ENCODE measurements at places on chromosomes 6 and 20.

GRCh38 chr6:2959909-2960719 is 11.3 kb downstream of the SERPINB6 start:
- no peak for DNase-seq

DNA sequence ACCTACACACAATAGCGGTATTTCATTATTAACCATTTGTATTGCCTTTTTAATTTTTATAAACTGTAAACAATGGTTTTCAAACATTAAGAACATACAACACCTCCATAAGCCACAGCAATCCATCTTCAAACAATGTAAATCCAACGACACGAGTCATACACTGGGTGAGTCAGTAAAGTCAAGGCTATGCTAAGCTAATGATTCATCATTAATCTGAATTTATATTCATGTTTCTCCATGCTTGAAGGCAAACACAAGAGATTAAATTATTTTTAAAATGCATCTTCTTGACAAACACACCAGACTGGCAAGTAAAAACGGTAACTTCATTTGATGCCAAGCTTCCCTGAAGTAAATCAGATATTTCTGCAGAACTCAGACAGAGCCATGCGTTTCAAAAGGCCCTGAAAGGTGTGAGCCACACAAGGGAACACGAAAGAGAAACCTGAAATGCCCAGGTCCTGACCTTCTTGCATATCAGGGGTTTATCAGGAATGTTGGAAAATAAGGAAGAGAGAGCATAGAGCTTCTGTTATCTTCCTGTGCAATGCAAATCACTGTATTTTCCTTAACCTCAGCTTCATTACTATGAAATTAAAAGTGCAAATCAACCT is 162.5 kb downstream of the ALDH8A1 start:
- no peak for DNase-seq

DNA sequence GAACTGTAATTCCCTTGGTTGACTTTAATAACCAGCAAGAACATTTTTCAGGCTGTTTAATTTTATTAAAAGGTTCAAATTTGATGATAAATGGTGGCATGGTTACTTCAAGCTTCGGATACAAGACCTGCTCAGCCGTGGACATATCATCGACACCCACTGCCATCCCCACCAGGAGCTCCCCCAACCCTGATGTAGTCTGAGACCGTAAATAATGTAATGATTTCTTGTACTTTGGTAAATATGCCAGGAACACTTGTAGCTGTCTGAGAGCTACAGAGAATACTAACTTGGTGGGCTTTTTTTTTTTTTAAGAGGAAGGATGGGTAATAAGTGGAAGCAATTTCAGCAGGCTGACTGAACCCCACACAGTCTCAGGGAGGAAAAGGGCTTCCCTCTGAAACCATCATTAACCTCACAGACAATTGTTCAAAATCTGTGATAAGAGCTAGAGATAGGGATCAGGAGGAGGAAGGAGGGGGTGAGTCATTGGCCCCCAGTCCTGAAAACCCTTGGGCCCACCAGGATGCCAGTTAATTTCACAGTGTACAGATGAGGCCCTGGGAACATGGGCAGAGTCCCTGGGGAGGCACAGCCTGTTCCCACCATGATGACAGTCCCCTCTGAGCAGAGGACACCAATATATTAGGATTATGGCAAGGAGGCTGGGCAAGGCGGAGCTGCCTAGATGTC is 56.0 kb downstream of the APCDD1L start:
- no peak for DNase-seq

DNA sequence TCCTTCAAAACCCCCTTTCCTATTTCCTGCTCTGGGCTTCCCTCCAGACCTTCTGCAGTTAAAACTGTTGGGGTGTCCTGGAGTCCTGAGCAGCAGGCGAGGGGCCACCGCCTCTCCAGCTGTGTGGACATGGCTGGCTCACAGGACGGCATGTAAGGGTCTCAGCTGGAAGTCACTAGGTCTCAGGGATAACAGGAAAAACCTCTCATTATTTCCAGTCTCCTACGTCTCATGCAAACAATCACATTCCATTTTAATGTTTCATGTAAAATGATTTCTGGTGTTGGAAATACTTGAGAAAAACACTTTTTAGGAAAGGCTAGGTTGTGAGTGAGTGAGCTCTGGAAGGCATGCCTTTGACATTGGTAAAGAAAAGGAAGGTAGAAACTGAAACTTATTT is 158.7 kb downstream of the SCML4 start:
- no peak for DNase-seq

DNA sequence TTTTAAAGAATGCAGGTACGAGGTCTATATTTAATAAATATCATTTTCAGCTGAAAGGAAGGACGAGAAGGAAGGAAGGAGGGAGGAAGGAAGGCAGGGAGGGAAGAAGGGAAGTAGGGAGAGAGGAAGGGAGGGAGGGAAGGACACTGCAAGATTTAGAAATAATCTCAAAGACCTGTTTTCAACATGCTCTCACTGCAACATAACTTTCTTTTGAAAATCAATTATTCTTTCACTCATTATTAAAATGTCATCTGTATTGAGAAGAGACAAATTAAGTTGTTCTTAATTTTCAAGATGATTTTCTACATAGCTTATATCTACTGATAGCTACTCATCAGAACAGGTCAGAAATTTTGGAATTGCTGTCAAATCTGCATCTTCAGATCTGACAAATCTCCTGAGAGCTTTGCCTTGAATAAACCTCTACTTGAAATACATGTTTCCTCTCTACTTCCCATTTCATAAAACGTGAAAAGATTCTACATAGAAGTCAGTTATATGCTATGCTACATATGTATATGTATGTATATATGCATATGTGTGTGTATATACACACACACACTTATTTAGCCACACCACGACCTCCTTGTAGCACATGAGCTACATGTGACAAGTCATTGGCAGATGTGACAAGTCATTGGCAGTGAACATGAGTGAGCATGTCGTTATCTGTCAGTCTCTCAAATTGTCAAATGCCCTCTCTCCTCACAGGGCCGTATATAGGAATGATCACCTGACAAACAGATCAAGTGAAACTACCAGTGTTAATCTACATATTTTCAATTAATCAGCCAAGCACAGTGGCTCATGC is 241.6 kb downstream of the LY86 start:
- no peak for DNase-seq

DNA sequence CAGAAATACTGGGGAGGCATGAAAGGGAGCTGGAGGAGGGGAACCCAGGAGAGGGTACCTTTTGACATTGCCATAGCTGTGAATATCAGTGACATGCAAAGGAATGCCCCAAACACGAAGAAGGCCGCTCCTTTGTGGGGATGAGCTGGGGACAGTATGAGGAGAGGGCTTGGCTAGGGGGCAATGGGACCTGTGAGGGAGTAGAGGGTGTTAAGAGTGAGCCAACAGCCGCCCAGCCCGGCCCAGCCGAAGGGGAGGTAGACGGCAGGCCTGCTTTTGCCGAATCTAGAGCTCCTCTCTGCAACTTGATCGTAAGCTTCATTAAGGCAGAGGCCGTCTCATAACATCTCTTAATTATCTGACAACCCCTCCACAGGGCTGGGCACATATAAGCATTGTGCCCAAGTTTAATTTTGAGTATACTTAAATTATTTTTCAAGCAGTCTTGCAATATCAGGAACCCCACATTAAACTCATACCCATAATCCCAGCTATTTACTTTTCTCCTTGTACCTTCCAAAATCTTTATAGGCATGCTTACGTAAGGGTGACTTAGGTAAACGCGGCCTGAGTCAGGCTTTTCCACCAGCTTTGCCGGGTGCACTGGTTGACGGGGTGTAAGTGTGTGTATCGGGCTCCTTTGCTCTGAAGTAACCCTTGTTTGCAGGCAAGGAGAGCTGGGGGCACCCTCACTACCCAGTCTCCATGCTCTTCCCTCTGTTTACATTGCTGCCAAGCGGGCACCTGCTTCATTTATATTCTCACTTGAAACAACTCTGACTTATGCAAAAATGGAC is 24.9 kb upstream of the VEGFA start:
- no peak for DNase-seq

GRCh38 chr6:155110721-155111120 is 115.6 kb downstream of the TIAM2 start:
- DNase-seq = no peak

DNA sequence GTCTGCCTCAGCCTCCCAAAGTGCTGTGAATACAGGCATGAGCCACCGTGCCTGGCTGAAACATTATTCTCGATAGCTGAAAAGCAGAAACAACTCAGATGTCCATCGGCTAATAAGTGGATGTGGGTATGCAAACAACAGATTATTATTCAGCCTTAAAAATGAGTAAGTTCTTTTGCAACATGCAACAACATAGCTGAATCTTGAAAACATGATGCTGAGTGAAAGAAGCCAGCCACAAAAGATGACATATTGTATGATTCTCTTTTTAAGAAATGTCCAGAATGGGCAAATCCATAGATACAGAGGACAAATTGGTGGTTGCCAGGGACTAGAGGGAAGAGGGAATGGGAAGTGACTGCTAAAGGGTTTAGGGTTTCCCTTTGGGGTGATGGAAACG is 61.7 kb downstream of the RIOK1 start:
- no peak for DNase-seq

GRCh38 chr20:52318651-52319050 is 127.1 kb upstream of the ZFP64 start:
- no peak for DNase-seq

- peak; percentile 36 for DNase-seq
Observed at GRCh38 chr20:856361-856775, 22.9 kb downstream of the FAM110A start.

GRCh38 chr20:20697325-20697845 is 15.1 kb downstream of the RALGAPA2 start:
- DNase-seq = no peak

DNA sequence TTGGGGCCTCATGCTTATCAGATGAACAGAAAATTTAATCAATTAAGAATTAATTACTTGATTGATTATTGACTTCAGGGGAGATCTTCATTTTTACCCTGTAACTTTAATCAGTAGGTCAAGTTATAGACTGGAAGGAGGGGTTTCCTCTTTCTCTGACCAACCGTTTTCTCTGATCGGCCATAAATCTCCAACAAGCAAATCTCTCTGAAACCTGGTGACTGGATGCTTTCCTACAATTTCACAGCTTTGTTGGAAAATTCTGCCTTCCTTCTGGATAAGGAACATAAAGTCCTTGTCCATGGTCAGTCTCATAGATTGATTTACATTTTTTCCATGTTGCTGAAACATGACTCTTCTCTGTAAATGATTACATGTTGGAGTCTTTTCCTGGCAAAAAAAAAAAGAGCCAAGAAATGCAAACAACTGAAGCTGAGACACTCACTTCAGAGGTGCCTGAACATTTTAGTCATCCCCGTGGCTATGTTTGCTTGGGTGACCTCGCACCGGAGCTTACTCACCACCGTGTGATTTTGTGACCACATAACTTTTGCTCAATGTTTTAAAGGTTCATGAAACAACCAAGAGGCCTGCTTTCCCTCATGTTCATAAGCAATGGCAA is 31.0 kb downstream of the IRF4 start:
- DNase-seq = peak; percentile 55

GRCh38 chr20:17943343-17943742 is 25.3 kb downstream of the SNX5 start:
- no peak for DNase-seq

- no peak for DNase-seq
Observed at GRCh38 chr20:34082232-34082887, 29.7 kb downstream of the EIF2S2 start.

- no peak for DNase-seq
Observed at GRCh38 chr6:160513836-160514235, 150.2 kb downstream of the LPA start.

DNA sequence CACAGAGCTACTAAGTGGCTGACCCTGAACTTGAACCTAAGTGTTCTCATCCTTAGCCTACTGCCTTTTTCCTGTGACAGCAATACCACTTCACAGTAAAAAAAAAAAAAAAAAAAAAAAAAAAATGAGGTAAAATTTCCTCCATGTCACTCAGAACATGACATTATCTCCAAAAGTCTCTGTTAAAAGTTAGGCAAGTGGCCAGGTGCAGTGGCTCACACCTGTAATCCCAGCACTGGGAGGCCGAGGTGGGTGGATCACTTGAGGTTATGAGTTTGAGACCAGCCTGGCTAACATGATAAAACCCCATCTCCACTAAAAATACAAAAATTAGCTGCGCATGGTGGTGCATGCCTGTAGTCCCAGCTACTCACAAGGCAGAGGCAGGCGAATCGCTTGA is 11.2 kb upstream of the HDDC2 start:
- DNase-seq = no peak

GRCh38 chr20:47154089-47154488 is 202.4 kb downstream of the ZMYND8 start:
- DNase-seq = no peak

DNA sequence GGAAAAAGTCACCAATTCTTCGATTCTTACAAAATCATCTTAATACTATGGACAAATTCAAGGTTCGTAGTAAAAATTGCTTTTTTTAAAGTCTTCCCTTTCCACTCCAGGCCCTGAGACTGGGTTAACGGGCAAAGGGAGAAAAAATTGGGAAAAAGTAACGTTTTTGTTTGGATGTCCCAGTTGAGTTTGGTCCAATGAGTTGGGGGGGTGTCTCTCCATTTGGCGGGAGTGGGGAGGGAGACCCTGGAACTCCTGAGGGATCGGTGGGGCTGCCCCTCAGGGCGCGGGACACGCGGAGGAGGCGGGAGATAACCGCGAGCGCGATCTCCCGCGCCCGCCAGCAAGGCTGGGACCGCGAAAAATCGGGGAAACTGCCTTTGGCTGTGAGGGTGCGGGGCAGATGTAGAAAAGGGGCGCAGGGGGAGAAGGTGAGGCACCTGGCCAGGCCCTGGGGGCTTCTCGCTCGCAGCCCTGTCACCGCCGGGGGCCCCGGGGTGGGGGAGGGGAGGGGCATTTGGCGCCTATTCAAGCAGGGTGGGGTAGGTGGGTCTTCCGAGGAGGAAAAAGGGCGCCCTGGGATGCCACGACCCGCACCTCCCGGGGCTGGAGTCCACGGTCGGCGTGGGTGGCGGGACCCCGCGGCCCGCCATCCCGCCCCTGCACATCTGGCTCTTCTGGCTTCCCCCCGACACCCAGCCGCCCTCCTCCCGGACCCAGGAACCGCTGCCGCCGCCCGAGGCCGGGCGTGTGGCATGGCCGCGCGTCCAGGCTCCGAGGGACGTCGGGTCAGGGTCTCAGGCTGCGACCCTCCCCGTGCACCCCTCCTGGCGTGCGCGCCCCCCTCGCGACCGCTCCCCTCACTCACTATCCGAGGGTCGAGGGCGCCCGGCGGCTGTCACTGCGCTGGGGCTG is 595 bp downstream of the FBXO5 start:
- DNase-seq = no peak

All from stimulated activated CD8-positive, alpha-beta memory T cell treated with anti-CD3 and anti-CD28 coated beads, Interleukin-7, amount 100 ng/mL, for 4 hours (primary cell).